ENCODE measurements at places on chromosomes 5 and 9. TPM values are rescaled to one million over a fixed set of nuclear protein-coding genes. Genes with fewer than 3 reads are reported as not detected.

The FAM53C gene
- 26.9 TPM for total RNA-seq

The FSTL4 gene
- not detected for total RNA-seq

The APBA1 gene
- 0.13 TPM for total RNA-seq

The GOLGA2 gene
- 58.8 TPM for total RNA-seq

The FRMD3 gene
- total RNA-seq = 0.74 TPM

The SIGMAR1 gene
- total RNA-seq = 66.9 TPM

All from activated CD8-positive, alpha-beta T cell treated with anti-CD3 and anti-CD28 coated beads, Interleukin-2, amount 10 ng/mL, durations not matched to agents 7 days and 5 days (primary cell).